ENCODE measurements at places on chromosomes 5 and 9.

GRCh38 chr9:20095430-20096092 is 306.7 kb upstream of the SLC24A2 start:
- no peak for DNase-seq

GRCh38 chr9:137366891-137367381 is 56.0 kb downstream of the EXD3 start:
- no peak for DNase-seq

GRCh38 chr5:81420039-81420667 is 26.2 kb upstream of the ACOT12 start:
- DNase-seq = peak; percentile 89

DNA sequence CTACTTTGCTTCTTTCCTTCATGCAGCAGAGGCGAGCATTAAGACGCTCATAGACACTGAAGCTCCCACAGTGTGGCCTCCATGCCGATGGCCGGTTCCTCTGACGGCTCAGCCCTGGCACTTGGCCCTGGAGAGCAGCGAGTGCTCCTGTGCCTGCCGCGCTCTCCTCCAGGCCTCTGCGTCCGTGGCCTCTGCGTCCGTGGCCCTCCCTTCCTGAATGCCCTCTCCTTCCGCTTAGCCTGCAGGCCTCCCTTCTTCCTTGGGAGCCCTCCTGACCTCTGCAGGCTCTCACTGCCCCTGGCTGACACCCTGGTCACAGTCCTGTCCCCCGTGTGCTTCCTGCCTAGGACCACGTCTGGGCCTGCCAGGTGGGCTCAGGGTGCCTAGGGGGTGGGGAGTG is 92.8 kb downstream of the ZNF354C start:
- no peak for DNase-seq

DNA sequence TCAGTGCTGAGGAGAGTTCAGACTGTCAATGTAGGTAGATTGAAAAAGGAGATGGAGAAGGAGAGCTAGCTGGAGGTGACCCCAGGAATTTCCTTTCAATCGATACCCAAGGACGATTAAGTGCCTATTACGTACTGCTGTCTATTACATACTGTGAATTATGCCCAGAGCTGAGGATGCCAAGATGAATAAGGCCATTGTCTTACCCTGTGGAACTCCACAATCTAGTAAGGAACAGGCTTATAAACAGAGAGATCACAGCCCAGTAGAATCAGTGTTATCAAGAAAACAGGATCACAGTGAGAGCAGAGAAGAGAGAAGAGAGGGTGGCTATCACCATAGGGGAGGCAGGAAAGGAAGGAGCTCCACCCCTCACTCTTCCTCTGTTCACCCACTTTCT is 54.1 kb upstream of the PDE8B start:
- no peak for DNase-seq

DNA sequence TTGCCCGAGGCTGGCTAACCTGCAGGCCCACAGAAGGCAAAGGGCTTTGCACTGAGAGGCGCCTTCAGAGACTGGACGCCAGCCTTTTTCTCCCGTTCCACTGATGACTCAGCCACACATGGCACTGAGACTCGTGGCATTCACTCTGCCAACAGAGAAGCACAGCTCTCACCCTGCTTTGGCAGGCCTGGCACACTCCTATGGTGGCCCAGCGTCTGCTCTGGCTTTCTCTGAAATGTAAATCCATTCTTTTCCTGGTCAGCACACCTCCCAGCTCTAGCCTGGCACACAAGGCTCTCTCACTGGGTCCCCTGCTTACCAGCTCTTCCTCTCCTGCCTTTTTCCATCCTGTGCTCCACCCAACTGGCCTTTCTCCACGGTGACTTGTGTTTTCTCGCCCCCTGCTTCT is 5.9 kb upstream of the MELK start:
- DNase-seq = no peak

GRCh38 chr5:104071887-104072286 is 509.3 kb upstream of the NUDT12 start:
- no peak for DNase-seq

DNA sequence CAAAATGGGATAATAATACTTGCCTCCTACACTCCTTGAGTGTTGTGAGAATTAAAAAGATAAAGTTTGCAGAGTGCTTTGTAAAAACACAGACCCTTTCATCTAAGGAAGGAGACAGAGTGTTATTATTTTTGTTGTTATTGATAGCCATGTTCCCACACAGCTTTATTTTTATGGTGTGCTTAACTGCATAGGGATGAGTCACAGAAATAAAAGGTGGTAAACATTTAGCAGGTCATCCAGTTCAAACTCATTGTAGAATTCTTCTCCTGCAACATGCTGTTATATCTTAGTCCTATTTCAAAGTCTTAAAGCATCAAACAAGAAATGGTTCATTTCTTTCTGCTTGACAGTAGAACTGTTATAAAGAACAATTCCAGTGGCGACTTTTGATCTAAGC is 367.5 kb upstream of the ACTBL2 start:
- no peak for DNase-seq

- no peak for DNase-seq
Measured at GRCh38 chr5:154900066-154900465, 37.9 kb downstream of the GEMIN5 start.

GRCh38 chr5:141941779-141942178 is 16.2 kb downstream of the PCDH12 start:
- DNase-seq = no peak

DNA sequence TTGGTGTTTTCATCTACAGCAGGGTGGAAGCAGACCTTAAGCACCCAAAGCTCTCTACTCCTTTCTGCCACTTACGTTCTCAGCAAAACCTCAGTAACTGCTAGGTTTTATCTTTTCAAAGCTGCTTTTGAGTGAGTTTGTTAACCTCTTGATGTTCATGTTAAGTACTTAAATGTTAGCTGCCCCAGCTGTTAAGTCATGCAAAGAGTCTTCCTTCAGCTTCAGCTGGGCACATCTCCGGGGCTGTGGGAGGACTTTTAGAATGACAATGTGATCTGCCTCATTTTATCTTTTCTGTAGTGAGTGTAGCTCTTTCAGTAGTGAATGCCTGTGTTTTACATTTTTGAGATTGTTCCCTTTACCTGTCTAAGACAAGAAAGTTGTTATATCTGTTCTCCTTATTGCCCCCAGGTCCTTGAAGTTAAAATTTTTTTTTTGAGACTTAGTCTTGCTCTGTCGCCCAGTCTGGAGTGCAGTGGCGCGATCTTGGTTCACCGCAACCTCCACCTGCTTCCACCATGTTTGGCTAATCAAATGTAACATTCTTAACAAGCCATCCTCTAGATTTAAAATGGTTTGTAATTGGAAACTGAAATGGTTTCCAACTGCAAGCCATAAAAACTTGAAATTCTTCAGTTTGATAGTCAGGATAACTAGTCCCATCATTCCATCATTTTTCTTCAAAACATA is 19.6 kb downstream of the KDM4C start:
- DNase-seq = no peak

DNA sequence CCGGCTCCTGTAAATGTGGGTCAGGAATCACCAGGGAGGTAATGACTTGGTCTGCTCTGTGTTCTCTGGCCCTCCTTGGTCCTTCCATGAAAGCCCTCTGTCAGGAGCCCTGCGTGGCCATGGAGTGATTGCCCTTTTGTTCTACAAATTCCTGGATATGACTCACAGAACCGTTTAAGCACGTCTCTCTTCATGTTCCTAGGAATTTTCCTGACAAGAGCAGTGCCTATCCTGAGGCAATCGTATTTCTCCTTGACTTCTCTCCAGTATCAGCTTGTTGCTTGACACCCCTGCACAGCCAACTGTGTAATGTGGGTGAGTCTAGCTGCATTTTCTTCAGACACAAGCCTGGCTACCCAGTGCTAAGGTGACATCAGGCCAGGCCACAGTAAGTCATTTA is 274.3 kb upstream of the ZNF462 start:
- peak; percentile 77 for DNase-seq
